Stimulated activated CD8-positive, alpha-beta memory T cell treated with anti-CD3 and anti-CD28 coated beads, Interleukin-15, amount 100 ng/mL, for 48 hours (primary cell): ENCODE measurements at places on chromosomes 11 and 22.

- no peak for DNase-seq
Measured at GRCh38 chr11:61880454-61880853, 10.9 kb downstream of the FADS3 start.

DNA sequence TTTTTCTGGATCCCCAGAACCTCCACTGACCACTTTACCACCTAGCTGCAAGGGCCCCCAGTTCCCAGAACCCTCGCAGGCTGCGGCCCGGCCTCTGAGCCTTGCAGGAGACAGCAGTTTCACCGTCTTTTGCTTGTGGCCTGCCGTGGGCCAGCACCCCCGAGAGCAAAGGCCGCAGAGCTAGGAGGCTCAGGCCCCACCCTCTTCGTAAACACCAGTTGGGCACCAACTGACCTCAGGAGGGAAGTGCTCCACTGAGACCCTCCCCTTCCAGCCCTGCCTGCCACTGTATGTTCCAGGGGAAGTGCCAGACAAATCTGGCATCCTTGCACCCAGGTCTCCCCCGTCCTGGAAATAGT is 23.4 kb upstream of the CREB3L1 start:
- DNase-seq: no peak

DNA sequence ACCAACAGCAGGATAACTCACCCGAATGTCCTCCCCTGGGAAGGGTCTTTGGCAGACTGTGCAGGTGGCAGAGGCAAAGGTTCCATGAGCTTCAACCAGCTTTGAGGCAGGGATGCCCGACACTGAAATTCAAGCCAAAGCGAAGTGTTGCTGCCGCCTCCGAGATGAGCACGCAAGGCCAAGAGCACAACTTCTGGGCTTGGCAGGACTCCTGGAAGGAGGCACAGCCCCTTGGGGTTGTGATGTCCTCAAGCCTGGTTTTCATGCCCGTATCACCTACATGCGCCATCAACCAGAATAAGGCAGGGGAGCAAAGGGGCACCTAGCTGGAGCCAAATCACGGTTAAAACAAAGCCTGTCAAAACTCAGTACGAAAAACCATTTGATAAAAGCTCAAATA is 5.7 kb downstream of the SIRT3 start:
- no peak for DNase-seq

GRCh38 chr11:65575568-65576231 is at the start of gene EHBP1L1:
Gene EHBP1L1, plus strand, starts transcription at chr11:65576053. Its CDS starts 250 bp downstream, at chr11:65576303.
- peak; percentile 69 for DNase-seq

DNA sequence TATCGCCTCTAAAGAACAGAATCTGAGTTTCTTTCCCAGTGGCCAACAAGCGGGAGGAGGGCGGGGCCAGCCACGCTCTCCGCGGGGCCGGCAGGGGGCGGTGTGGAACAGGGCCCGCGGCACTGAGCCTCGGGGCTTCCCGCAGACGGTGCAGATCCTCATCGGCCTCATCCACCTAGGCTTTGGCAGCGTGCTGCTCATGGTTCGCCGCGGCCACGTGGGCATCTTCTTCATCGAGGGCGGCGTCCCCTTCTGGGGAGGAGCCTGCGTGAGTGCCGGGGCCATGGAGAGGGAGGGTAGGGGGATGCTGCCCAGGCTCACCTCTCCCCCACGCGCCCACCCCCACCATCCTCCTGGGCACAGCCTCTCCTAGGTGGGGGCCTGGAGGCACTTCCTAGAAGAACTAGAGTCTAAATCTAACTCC is 10.7 kb downstream of the MS4A15 start:
- no peak for DNase-seq

DNA sequence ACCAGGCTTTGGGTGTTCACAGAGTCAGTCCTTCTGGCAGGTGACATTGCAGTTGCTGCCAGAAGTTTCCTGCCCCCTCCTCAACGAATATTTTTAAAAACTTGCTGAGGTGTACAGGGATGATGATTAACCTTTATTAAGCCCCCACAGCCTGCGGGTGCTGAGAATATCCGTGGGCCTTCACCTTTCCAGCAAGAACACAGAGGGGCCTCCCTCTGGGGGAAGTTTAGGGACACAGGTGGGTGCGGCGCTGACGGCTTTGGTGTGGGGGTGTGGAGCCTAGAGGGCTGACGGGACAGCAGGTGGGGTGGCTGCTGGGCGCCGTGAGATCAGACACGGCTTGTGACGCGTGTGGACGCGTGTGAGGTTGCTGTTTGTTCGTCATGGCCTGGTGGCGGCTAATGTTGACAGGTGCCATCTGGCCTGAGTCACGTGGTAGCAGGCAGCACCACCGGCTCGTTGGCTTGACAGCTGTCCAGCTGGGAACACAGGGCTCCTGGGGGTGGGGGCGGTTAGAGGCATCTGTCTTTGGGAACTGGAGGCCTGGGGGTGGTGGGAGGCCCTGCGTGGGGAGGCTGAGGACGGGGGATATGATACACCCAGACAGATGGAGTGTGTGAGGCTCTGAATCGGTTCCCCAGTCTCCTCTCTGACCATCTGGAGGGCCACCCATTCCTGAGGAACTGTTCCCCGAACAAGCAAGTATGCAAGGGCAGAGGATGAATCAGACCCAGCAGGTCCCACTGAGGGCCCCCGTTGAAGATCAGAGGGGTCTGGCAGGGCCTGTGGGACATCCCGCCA is 12.5 kb upstream of the LRRC10B start:
- DNase-seq: no peak

DNA sequence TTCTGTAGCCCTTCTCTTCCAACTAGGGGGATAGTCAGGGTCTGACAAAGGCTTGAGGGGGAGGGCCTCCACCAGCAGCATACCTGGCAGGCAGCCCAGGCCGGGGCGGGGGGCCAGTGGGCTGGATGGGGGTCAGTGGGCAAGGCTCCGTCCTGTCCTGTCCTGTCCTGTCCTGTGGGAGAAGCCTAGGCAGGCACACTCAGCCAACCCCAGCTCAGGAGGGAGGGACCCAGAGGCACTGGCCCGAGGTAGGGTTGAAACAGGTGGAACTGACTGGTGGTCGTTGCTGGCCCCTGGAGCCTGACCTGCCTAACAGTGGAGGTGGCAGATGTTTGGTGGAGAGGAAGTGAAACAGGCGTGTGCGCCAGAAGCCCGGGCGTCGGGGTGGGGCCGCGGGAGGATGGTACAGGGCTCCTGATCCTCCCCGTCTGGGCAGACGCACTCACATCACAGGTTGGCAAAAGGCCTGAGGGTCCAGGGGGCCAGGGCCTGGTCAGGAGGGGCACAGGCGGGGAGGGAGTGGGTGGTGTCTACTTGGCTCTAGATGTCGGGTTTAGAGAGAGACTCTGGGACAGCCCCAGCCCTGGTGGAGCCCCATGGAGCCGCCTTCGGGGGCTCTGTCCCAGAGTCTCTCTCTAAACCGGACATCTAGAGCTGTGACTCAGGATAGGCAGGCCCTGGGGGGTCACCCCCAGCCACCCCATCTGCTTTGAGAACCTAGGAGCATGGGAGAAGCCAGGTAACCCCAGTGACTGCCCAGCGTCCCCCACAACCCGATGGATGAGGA is 32.5 kb upstream of the GRAMD4 start:
- DNase-seq: no peak

DNA sequence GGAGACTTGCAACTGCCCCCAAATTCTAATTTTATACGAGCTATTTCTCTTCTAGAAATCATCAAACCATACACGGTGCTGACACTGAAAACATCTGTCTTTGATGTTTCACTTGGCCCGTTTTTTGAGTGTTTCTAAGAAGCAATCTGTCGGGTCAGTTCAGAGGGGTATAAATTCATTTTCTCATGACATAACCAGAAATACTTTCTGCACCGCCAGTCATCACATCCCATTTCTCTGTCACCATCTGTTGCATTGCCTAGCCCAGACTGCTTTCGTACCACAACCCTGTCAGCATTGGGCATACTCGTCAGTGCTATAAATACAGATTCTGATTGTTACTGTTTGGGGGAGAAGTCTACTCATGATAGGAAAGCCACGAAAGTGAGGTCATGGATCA is 63.1 kb upstream of the CCDC90B start:
- no peak for DNase-seq

GRCh38 chr22:37639070-37639760 is at the start of gene SH3BP1:
Gene SH3BP1, plus strand, starts transcription at chr22:37639669. Its CDS starts 119 bp downstream, at chr22:37639788.
- peak; percentile 53 for DNase-seq

- no peak for DNase-seq
Measured at GRCh38 chr11:26764315-26764714, 42.5 kb upstream of the SLC5A12 start.
